ENCODE measurements at places on chromosomes 1 and 21.

DNA sequence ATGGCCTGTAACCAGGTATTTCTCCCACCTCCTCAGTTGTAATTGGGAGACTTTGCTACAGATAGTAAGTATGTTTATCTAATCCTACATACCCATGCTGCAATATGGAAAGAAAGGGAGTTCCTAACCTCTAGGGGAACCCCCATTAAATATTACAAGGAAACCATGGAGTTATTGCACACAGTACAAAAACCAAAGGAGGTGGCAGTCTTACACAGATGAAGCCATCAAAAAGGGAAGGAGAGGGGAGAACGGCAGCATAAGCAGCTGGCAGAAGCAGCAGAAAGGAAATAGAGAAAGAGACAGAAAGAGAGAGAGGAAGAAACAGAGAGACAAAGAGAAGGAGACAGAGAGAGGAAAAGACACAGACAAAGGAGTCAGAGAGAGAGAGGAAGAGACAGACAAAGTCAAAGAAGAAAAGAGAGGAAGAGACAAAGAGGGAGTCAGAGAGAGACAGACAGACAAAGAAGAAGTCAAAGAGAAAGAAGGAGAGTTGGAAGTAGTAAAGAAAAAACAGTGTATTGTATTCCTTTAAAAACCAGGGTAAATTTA is 142.9 kb downstream of the FASLG start:
- no peak for DNase-seq

- DNase-seq: no peak
Measured at GRCh38 chr1:167472752-167473521, 45.4 kb downstream of the CD247 start.

DNA sequence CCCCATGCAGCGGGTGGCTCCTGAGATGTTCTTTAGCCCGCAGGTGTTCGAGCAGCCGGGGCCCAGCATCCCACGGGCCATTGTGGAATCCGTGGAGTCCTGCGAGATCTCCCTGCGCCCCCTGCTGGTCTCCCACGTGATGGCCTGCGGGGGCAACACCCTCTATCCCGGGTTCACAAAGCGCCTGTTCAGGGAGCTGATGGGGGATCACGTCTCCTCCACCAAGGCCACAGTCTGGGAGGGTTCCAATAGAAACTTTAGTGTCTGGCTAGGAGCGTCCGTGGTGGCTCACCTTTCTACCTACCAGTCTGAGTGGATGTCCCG is 71.0 kb downstream of the ACTL8 start:
- DNase-seq: no peak

DNA sequence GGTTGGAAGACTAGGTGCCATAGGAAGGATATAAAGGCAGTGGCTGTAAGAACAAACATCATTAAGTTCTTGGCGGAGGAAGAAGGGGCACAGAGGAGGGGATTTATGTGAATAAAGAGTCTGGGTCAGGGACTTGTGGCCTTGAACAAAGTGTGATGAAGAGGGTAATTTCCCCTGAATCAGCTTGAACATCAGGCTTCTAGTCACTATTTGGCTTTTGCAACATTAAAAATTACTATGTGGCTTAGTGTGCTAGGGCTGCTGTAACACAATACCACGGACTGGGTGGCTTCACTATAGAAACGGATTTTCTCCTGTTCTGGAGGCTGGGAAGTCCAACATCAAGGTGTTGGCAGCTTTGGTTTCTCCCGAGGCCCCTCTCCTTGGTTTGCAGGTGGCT is 70.5 kb upstream of the CNIH3 start:
- no peak for DNase-seq

- DNase-seq: no peak
Measured at GRCh38 chr1:22872981-22873664, 99.5 kb downstream of the LACTBL1 start.

DNA sequence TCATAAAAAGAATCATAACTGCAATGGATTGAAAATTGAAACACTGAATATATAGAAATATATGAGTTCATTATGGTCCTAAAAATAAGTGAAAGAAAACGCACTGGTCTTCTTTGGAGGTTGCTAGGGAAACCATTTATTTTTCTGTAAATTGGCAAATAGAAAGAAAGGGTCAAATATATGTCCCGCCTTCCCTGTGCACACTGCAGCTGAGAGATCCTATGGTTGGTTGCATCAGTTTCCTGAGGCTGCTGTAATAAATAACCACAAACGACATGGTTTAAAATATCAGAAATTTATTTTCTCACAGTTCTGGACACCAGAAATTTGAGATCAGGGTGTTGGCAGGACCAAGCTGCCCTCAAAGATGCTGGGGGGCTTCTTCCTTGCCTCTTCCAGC is 35.0 kb downstream of the CA6 start:
- no peak for DNase-seq

DNA sequence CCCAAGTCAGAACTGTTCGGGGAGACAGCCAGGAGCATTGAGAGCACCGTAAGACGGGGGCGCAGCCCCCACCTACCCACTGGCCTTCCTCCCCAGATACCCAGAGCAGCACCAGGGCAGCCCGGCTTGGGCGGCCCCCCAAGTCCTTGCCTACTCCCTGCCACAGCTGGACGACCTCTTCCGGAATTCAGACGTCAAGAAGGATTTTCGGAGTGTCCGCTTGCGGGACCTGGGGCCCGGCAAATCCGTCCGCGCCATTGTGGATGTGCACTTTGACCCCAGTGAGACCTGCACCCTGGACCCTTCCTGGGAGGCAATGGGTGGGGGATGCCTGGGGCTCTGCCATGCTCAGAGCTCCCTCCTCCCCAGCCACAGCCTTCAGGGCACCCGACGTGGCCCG is 26.7 kb downstream of the RNF223 start:
- no peak for DNase-seq

DNA sequence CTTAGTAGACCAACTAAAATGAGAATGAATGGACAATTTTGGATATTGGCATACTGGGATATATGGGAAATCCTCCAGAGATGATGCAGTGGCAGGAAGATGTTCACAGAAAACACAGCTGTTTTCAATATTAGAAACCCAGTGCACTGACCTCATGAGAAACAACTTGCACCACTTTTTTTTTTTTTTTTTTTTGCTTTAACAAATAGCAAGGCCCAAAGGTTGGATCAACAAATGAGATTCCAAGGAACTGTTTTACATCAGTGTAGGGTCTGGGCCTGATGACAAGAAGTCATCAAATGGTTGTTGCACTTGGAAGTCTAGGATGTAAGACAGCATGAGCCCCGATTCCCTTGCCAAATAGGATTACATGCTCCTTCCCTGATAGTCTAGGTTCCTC is 110.7 kb downstream of the SLC25A24 start:
- no peak for DNase-seq

All from cerebellar nuclear complex (tissue), 1 donor.